Natural killer cell (primary cell): ENCODE measurements at places on chromosomes 5 and 9. TPM values are rescaled to one million over a fixed set of nuclear protein-coding genes. Genes with fewer than 3 reads are reported as not detected.

The NKD2 gene
- total RNA-seq: not detected

The GPR151 gene
- total RNA-seq: not detected

The CNTLN gene
- total RNA-seq: 1.6 TPM

The LTC4S gene
- 3.0 TPM for total RNA-seq

The RELL2 gene
- 5.7 TPM for total RNA-seq

The HNRNPH1 gene
- total RNA-seq: 2,212 TPM

The HSD17B3 gene
- total RNA-seq: 0.68 TPM

The NRARP gene
- total RNA-seq: 2.3 TPM

The VAV2 gene
- total RNA-seq: 3.9 TPM

- no peak overlapping the region for H3K4me3 ChIP-seq
- H3K4me1 ChIP-seq: no peaks in the 10 kb centered on the region
- H3K27ac ChIP-seq: no peak overlapping the region
Measured at GRCh38 chr5:164518067-164518740, 1012.8 kb downstream of the MAT2B start.

- H3K27me3 ChIP-seq: no peaks in the 10 kb centered on the region
- H3K27ac ChIP-seq: no peak overlapping the region
- H3K4me3 ChIP-seq: no peak overlapping the region
- no peaks in the 10 kb centered on the region for H3K36me3 ChIP-seq
Measured at GRCh38 chr5:78541086-78541654, 107.4 kb downstream of the LHFPL2 start.

DNA sequence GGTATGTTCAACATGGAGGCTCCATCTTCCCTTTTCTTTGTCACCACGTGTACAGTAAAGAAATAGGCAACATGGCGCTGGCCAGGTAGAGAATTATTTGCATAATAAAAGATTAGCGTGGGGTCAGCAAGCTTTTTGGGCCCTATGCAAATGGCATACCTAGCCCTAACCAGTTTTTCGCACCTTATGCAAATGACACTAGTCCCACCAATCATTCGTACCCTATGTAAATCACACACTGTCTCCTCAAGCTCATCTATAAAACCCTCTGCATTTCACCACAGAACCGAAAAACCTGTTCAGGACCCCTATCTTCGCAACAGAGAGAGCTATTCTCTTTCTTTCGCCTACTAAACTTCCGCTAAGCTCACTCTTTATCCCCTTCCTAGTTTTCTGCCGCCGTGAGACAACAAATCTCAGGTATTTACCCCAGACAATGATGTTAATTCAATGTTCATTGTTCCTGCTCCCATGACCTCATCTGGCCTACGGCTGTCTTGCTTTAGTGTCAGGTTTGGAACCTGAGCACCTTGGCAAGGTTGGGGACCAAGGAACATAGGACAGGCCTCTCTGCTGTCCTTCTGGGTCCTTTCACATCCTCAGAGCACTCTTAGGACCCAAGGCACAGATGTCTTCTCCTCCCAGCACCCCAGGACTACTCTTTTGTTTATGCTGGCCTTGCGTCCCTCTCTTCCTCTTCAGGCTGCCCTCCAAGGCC lies 180.7 kb upstream of the RAI14 start:
- no peak for DNase-seq
- H3K36me3 ChIP-seq: no peaks in the 10 kb centered on the region
- H3K27me3 ChIP-seq: no peaks in the 10 kb centered on the region

DNA sequence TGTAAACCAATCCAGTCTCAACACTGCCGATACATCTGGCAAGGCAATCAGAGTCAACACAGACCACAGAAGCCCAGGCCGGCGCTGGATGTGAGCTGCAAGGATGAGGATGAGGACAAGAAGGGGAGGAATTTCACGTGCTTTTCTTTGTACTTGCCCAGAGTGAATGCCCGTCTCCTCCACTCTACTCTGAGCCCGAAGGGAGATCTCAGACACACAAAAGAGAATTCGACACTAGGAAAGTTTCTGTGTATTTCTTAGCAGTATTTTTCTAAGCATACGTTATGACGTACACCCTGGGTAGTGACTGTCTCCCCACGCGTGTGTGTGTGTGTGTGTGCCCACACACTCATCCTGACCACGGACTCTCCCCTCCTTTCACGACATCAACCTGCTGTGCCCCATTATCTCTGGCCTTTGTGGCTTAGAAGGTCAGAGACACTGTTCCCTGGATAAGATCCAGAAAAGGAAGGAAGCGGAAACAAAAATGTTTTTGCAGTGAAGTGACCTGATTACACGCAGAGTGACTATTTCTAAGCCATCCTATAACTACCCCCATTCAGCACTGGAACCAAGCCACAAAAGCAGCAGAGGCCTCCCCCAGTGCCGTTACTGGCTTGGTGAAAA lies 227.3 kb upstream of the DAPK1 start:
- DNase-seq: no peak
- no peak overlapping the region for H3K27ac ChIP-seq
- H3K4me3 ChIP-seq: no peak overlapping the region
- H3K4me1 ChIP-seq: peaks cover 17% of the 10 kb centered on the region

GRCh38 chr9:89179540-89179894 lies 899 bp upstream of the SHC3 start:
- DNase-seq: no peak
- H3K27ac ChIP-seq: no peak overlapping the region
- no peak overlapping the region for H3K4me3 ChIP-seq

GRCh38 chr9:36566813-36567221 lies 5.9 kb upstream of the MELK start:
- H3K27me3 ChIP-seq: no peaks in the 10 kb centered on the region
- DNase-seq: no peak
- H3K4me1 ChIP-seq: no peaks in the 10 kb centered on the region
- H3K4me3 ChIP-seq: no peak overlapping the region
- H3K36me3 ChIP-seq: no peaks in the 10 kb centered on the region
- no peak overlapping the region for H3K27ac ChIP-seq

DNA sequence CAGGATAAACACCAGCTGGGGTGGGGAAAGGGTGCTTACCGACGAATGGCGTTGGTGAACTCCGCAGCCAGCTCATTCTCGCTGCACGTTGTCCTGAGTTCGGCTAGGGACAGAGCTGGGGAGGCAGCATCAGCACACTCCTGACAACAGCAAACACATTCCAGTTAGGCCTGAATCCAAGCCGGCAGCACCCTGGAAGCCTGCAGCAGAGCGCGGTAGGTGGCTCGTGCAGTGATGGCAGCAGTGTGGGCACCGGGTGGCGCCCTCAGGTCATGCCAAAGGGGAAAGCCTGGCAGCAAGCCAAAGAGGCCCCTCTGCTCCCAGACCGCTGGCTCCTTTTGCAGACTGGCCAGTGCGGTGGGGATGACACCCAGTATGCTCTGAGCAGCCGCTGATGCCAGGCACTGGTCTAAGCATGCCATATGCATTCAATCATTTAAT lies 66.9 kb downstream of the DCP2 start:
- DNase-seq: peak; percentile 43
- no peaks in the 10 kb centered on the region for H3K27me3 ChIP-seq
- H3K36me3 ChIP-seq: no peaks in the 10 kb centered on the region
- no peaks in the 10 kb centered on the region for H3K4me1 ChIP-seq

DNA sequence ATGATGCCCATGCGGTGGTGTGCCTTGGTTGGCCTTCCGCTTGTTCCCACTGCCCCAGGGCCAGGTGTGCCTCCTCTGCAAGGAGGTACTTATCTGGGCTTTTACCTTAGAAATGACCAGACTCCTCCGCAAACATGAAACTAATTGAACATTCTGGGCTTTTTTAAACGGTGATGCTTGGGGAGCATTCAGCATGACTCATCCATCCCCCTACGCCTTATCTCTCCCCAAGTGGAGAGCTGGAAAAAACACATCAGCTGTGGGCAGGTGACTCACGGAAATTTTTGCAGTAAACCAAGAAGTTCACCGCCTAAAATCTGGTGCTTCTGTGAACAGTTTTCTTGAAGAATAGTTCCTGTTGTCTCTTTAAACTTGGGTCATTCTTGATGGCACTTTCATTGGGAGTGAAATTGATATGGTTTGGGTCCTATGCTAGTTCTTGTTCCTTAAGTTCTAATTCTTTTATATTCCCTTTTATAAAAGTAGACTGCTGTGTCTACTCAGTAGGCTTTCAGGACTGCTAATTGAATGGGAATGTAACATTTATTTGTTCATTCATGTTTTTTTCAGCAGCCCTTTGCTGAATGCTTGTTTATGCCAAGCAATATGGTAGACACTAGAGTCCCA lies 39.6 kb downstream of the SFXN1 start:
- peaks cover 48% of the 10 kb centered on the region for H3K36me3 ChIP-seq
- no peak overlapping the region for H3K27ac ChIP-seq
- no peak overlapping the region for H3K4me3 ChIP-seq
- peaks cover 14% of the 10 kb centered on the region for H3K4me1 ChIP-seq
- no peak for DNase-seq

DNA sequence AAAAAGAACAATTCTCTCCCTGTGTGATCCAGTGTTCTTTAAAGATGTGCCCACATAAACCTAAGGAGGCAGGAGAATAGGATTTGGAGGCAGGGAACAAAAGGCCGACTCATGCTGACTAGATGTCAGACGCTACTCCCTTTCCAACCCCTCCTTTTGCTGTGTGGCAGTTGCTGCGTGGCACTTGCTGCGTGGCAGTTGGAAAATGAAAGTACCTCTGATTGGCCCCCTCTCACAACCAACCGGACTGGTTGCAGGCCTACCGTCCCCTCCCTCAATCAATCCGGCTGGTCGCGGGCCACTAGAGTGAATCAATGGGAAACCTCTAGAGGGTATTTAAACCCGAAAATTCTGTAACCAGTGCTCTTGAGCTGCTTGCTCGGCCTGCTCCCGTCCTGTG lies 551.0 kb downstream of the KIF4B start:
- H3K4me1 ChIP-seq: no peaks in the 10 kb centered on the region
- no peak overlapping the region for H3K27ac ChIP-seq

DNA sequence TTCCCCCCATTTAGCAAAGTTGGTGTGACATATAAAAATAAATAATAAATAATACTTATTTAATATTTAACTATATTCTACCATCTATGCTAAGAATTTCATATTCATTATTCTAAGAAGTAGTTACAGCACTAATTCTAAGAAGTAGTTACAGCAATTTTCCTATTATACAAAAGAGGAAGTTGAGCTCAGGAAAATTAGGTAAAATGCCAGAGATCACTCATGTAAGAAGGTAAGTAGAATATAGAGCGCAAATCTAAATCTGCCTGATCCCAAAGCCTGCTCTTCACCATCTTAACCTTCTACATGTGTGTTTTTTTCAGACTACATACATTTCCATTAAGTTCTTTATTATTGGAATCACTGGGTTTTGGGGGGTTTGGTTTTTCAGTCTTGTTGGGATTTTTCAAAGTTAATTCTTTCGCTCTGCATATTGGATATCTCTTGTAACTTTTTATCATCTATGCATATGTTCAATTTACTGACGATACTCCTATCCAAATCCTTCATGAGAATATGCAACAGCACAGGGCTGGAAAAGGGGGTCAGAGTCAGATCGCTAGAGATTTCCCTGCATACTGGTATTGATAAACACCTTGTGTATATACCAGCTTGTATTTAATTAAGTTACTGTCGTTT lies 852.1 kb downstream of the MAT2B start:
- H3K4me3 ChIP-seq: no peak overlapping the region
- H3K27ac ChIP-seq: no peak overlapping the region
- no peaks in the 10 kb centered on the region for H3K36me3 ChIP-seq
- no peaks in the 10 kb centered on the region for H3K4me1 ChIP-seq

DNA sequence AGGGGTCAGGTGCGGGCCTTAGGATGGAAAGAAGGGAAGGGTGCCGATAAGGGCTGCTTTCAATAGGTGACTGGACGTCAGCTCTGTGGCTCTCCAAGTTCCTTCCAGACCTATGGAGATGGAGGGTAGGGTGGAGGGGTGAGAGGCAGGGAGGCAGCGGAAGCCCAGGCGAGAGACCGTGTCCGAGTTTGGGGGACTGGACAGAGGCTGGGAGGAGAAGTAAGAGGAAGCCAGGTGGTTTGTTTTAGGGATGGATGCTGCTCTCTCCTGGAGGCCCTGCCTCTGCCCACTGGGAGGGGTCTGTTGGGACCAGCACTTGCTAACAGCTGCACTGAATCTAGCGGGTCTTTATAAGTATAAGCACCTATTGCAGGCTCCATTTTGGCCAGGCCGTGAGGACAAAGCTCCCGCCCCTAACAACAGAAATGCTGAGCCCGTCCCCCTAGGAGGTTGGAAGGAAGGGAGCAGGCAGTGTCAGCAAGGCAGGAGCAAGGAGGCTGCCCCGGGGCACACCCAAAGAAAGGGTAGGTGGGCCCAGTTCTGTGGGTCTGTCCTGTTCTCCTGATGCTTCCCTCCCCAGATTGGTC lies 167.5 kb downstream of the DAB2IP start:
- no peaks in the 10 kb centered on the region for H3K27me3 ChIP-seq
- H3K4me1 ChIP-seq: peaks cover 2% of the 10 kb centered on the region
- H3K4me3 ChIP-seq: no peak overlapping the region
- no peaks in the 10 kb centered on the region for H3K36me3 ChIP-seq
- H3K27ac ChIP-seq: no peak overlapping the region

DNA sequence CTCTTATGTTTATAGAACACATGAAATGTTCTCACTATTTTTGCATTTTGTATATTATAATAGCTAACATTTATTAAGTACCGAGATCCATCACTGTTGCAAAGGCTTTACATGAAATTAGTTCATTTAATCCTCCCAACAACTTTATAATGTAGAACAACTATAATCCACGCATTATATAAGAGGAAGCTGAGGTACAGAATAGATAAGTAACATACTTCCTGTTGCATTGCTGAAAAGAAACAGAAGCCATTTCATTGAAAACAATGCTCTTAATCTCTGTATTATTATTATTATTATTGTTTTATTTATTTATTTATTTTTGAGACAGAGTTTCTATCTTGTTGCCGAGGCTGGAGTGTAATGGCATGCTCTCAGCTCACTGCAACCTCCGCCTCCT lies 7.9 kb upstream of the INSYN2B start:
- no peak for DNase-seq
- H3K36me3 ChIP-seq: peaks cover 71% of the 10 kb centered on the region
- H3K27ac ChIP-seq: no peak overlapping the region
- no peak overlapping the region for H3K4me3 ChIP-seq
- no peaks in the 10 kb centered on the region for H3K27me3 ChIP-seq

GRCh38 chr5:76927961-76928360 lies 24.9 kb upstream of the CRHBP start:
- H3K27ac ChIP-seq: no peak overlapping the region
- H3K36me3 ChIP-seq: no peaks in the 10 kb centered on the region
- no peaks in the 10 kb centered on the region for H3K27me3 ChIP-seq
- no peaks in the 10 kb centered on the region for H3K4me1 ChIP-seq

DNA sequence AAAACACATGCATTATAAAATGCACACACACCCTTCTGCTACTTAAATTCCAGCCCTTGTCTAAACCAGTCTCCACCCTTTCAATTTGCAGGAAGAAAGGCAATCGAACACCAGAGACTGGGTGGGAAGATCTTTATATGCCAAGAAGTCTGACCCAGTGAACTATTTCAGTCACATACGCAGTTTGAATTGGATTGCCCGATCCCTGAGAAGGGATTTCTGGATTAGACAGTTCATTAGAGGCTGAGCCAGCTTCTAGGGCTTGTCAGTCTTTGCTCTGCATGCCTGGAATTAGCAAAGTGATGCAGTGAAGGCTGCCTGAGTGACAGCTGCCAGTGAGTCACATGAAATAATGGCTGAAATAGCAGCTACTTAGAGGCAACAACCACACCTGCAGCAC lies 159.9 kb downstream of the PPP2R2B start:
- no peak for DNase-seq
- H3K27me3 ChIP-seq: no peaks in the 10 kb centered on the region
- no peak overlapping the region for H3K4me3 ChIP-seq
- no peaks in the 10 kb centered on the region for H3K4me1 ChIP-seq
- H3K27ac ChIP-seq: no peak overlapping the region
